ENCODE measurements at places on chromosomes 5 and 9. TPM values are rescaled to one million over a fixed set of nuclear protein-coding genes. Genes with fewer than 3 reads are reported as not detected.

GRCh38 chr5:173045474-173045873 is 10.7 kb upstream of the CREBRF start:
- DNase-seq, result no peak

- no peak for DNase-seq
Observed at GRCh38 chr9:132632413-132633129, 37.2 kb downstream of the DDX31 start.

DNA sequence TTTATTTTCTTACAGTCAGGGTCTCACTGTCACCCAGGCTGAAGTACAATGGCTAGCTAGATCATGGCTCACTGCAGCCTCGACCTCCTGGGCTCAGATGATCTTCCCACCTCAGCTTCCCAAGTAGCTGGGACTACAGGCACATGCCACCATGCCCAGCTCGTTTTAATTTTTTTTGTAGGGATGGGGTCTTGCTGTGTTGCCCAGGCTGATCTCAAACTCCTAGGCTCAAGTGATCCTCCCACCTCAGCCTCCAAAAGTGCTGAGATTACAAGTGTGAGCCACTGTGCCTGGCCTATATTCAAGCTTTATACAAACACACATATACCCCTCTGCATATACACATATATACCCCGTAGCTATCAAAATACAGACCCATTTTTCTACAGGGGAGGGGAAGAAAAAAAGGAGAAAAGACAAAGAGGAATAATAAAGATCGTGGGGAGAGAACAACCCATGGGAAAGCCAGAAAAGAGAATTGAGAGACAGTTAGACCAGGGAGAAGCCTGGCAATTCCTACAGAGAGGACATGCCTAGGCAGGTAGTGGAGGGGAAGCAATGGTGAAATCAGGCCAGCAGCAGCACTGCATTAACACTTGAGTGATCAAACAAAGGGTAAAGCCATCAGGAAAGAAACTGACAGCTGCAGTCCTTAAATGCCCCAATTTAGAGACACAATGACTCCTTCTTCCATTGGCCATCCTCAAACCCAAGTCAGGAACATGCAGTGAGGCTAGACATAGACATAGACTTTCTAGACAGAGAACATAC is 102.7 kb downstream of the EFNA5 start:
- DNase-seq, result no peak

DNA sequence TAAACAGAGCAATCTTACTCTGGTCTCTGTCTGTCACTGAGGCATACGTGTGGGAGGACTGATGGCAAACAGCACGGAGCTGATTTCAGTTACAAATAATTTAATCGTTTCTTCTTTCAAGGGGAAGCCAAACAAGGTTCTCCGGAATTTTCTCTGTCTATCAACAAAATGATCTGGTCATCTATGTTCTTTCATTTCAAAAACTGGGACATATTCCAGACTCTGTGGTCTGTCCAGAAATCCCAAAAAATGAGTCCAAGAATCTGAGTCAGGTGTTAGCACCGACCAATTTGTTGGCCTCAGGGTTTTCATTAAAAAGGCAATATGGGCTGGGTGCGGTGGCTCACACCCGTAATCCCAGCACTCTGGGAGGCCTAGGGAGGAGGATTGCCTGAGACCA is 69.9 kb upstream of the ZNF608 start:
- DNase-seq, result no peak

DNA sequence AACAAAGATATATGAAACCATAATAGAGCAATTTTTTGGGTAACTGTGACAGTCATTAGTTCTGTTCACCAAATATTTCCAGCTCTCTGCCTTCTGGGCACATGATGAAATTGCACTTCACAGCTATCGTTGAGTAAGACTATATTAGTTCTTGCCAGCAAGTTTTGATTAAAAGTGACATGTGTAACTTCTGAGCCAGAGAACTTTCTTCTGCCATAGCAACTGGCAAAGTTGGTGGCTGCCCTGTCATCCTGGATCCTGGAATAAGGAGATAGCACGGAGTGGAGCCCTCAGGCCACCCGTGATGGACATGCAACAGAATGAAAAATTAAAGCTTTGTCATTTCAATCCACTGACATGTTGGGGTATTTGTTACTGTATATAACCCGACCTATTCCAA is 194.4 kb upstream of the VCAN start:
- no peak for DNase-seq

DNA sequence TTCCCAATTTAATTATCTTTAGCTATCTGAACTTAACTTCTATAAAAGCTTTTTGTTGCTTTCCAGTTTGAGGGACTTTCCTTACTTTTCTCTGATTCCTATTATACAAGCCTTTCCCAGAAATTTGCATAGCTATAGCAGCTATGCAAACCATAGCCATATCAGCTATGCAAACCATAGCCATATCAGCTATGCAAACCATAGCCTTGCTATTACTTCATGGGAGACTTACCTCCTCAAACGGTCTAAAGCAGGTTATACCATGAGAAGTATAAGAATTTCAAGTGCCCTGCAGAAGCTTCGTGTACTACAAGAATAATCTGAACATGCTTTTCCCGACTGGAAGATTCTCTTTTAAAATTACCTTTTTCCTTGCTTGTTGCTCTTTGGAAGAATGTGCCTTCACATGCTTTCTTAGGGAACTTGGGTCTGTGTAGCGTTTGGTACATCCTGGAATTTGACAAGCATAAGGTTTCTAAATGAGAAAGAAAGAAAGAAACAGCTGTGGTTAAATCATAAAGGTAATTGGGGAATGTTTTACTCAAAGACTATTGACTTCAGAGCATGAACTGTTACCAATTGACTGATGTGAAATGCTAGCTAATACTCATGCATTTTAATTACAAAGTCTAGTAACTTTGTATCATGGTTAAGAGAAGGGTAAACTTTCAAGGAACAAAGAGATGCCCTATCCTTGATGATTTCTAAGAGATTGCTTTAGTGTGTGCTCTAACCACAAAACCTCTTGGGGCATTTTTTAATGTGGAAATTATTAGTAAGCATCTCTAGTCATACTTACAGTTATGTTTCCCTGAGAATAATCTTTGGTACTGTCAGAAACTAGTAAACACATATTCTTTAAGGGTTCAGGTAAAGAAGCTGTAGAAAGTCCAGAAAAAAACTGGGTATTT is 367.6 kb downstream of the GLIS3 start:
- no peak for DNase-seq

GRCh38 chr5:111043712-111044506 is 27.6 kb upstream of the TSLP start:
- no peak for DNase-seq

- DNase-seq, result no peak
Observed at GRCh38 chr9:96160866-96161265, 141.1 kb downstream of the HSD17B3 start.

GRCh38 chr9:10612641-10613398 is at the start of gene PTPRD:
Gene PTPRD, minus strand, starts transcription at chr9:10613002.
- DNase-seq, result peak; percentile 40

- no peak for DNase-seq
Observed at GRCh38 chr9:16524078-16524477, 346.4 kb downstream of the BNC2 start.

DNA sequence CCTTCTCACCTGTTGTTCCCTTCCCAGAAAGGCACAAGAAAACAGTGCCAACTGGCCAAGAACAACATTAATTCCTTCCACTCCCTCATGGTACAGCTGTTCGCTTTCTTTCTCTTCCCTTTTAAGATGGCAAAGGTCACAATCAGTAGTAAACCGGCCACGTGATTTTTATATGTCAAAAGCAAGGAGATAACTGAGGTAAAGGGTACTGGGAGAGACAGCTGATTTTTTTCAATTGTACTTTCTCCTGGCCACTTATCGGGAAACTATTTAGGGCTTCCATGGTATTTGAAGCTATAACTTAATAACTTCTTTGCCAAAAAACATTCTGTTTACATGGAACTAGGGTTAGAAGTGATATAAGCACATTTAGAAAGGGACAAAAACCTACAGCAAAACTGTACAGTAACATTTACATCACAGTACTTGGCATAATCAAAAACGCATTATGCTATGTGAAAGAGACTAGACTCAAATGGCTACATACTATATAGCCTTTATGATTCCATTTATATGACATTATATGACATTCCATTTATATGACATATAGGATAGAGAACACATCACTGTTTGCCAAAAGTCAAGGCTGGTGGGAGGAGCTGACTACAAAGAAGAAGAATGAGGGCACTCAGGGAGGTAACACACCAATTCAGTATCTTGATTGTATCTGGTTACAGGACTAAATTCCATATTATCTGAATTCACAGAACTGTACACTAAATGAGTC is 24.8 kb downstream of the PLPP1 start:
- DNase-seq, result no peak

- DNase-seq, result peak; percentile 13
Observed at GRCh38 chr9:101727612-101728524, 10.6 kb downstream of the GRIN3A start.

DNA sequence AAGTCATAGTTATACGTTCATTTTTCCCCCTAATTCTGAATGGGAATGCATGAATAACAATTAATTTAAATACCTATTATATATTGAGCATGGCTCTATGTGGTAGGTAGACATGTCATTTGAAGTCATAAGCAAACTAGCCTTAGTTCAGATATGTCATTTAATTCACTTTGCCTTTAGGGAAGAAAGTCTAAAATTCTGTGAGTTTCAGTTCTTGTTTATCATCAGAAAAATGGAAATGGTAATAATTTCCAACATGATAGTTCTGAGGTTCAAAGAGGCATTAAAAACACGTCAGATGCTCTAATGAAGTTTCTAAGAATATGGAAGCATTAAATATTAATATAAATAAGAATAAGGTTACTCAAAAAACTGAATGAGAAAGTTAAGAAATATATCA is 13.1 kb upstream of the ANXA1 start:
- no peak for DNase-seq

DNA sequence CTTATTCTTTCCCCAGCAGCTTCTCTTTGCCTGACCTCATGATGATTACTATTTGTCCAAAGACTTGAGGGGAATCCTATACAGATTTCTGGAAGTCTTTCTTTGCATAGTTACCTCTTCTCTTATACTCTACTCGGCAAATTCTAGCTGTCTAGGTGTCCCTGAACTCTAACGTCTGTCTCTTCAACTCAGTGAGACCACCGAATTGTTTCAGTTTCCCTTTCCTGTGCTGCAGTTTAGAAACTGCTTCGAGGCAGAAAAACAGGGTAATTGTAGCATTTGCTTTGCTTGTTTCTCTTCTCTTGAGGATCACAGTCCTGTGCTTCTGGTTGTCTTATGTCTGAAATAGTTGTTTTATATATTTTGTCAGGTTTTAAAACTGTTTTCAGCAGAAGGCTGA is 14.8 kb downstream of the LVRN start:
- DNase-seq, result no peak

GRCh38 chr9:114300846-114301797 is 21.8 kb upstream of the ORM1 start:
- no peak for DNase-seq

DNA sequence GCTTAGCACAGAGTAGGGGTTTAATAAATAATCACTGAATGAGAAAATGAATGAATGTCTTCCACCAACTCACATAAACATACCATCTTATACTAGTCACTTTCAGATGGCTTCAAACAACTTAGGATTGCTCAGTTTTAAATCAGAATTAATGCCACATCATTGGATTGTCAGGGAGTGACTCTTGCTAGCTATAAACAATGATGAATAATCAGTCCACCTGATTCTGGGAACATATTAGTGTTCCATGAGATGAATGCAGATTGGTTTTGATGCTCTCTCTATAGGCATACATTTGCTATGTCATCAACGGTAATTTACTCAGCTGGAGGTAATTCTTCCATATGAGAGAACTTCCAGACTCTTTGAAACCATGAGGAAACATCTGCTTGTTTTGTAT is 97.4 kb downstream of the CDH9 start:
- DNase-seq, result no peak

GRCh38 chr5:172361566-172362238 is 78.1 kb upstream of the UBTD2 start:
- peak; percentile 18 for DNase-seq

GRCh38 chr5:76556511-76557221 is 66.5 kb downstream of the F2RL2 start:
- no peak for DNase-seq

SELENOP gene
- 0.14 TPM for polyA plus RNA-seq

AMBP gene
- polyA plus RNA-seq, result 6.1 TPM

TAS2R1 gene
- not detected for polyA plus RNA-seq

SLC6A18 gene
- polyA plus RNA-seq, result not detected

PDLIM4 gene
- polyA plus RNA-seq, result 0.20 TPM

ADAMTSL1 gene
- 0.04 TPM for polyA plus RNA-seq

SVEP1 gene
- 1.5 TPM for polyA plus RNA-seq

FAM153A gene
- polyA plus RNA-seq, result not detected

IL31RA gene
- polyA plus RNA-seq, result 0.95 TPM

OBP2B gene
- polyA plus RNA-seq, result not detected

OR1J1 gene
- not detected for polyA plus RNA-seq
